ENCODE measurements at places on chromosomes 4 and X. TPM values are rescaled to one million over a fixed set of nuclear protein-coding genes. Genes with fewer than 3 reads are reported as not detected.

DNA sequence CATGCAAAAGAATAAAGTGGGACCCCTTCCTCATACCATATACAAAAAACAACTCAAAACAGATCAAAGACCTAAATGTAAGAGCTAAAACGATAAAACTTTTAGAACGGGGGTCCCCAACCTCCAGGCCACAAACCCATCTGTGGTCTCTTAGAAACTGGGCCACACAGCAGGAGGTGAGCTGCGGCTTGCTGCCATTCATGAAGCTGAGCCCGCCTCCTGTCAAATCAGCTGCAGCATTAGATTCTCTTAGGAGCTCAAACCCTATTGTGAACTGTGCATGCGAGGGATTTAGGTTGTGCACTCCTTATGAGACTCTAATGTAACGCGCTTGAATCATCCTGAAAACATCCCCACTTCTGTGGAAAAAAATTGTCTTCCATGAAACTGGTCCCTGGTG lies 7.0 kb upstream of the GATA1 start:
- DNase-seq, result no peak

DNA sequence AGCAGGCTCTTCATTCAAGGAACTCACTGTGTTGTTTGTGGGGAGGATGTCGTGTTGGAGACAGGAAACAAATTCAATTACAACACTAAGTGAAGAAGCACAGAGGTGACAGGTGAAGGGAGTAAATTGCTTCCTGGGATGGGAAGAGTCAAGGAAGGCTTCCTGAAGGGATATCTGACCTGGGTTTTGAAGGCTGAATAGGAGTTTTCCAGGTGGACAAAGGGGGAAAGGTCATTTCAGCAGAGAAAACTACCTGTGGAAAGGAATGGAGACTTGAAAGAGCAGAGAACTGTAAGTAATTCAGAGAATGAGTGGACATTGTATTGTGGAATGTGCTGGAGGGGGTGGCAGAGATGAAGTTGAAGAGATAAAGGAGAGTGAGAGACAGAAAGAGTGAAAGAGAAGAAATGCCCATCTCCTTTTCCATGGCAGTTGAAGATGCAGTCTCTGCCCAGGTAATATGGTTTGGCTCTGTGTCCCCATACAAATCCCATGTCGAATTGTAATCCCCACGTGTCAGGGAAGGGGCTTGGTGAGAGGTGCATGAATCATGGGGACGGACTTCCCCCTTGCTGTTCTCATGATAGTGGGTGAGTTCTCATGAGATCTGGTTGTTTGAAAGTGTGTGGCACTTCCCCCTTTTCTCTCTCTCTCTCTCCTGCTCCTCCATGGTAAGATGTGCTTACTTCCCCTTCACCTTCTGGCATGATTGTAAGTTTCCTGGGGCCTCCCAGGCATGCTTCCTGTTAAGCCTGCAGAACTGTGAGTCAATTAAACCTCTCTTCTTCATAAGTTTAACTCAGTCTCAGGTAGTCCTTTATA lies 205.7 kb upstream of the BCOR start:
- no peak for DNase-seq

GRCh38 chrX:14095702-14096101 lies 66.0 kb upstream of the GEMIN8 start:
- peak; percentile 20 for DNase-seq

Gene RAI2
- not detected for total RNA-seq
